NCI-H2171 (cell line): ENCODE measurements at places on chromosomes 1 and 21.

DNA sequence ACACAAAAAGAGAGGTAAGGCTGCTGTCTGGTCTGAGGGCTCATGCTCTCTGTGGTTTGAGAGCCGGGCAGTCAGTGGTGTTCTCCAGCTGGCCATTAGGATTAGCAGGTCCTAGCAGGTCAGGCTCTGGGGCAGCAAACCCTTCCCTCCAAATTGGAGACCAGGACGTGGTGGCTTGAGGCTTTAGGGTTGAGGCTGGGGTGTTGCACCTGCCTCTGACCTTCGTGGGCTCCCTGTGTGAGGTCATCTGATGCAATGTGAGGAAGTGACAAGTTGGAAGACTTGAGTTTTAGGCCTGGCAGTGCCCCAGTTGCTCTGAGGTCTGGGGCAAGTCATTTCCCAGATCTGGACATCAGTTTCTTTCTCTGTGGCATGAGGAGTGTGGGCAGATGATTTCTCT lies 24.4 kb downstream of the SZRD1 start:
- DNase-seq = no peak

GRCh38 chr1:159341736-159342135 lies 39.6 kb downstream of the FCER1A start:
- DNase-seq = no peak

GRCh38 chr21:34775793-34776192 lies 107.0 kb downstream of the CLIC6 start:
- no peak for DNase-seq

- DNase-seq = no peak
Observed at GRCh38 chr1:53636621-53637171, 102.3 kb downstream of the GLIS1 start.

- DNase-seq = no peak
Observed at GRCh38 chr1:207103892-207104373, at the start of gene C4BPA. Gene C4BPA (plus strand): TSS chr1:207104233. CDS start chr1:207113026, 8,793 bp downstream.

DNA sequence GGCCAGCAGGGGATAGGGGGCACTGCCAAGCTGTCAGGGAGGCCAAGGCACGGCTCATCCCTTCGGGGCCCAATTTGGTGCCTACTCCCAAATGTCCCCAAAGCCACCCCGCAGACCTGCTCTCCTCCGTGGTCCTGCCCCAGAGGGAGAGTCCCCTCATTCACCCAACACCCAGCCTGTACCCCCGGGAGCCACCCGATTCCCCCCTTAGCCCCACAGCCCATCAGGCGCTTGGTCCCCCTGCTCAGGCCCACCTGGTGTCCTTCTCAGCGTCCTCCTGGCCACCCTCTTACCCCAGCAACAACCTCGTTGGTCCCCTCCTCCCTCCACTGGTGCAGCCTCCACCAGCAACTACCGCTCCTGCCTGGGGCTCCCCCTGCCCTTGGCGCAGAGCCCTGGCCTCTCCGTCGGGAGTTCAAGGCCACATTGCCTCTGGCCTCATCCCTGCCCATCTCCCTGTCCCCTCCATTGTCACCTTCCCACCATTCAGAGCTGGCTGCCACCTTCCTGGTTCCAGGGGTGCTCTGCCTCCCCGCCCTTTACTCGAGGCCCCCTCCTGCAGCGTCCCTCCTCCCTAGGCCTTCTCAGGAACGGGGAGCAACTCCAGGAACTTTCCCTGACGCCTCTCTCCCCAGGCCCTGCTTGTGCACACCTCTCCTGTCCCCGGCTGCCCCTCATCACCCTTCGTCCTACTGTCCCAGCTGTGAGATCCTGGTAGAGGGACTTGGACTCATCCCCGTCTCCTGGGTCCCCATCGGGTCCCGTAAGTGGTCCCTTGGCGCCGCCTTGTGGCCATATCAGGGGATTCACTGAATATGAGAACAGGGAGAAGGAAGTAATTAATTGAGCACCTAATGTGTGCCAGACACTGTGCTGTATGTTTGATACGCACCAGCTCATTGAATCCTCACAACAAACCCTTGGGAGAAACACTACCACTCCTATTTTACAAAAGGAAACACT lies 73.9 kb downstream of the RAP1GAP start:
- peak; percentile 31 for DNase-seq

DNA sequence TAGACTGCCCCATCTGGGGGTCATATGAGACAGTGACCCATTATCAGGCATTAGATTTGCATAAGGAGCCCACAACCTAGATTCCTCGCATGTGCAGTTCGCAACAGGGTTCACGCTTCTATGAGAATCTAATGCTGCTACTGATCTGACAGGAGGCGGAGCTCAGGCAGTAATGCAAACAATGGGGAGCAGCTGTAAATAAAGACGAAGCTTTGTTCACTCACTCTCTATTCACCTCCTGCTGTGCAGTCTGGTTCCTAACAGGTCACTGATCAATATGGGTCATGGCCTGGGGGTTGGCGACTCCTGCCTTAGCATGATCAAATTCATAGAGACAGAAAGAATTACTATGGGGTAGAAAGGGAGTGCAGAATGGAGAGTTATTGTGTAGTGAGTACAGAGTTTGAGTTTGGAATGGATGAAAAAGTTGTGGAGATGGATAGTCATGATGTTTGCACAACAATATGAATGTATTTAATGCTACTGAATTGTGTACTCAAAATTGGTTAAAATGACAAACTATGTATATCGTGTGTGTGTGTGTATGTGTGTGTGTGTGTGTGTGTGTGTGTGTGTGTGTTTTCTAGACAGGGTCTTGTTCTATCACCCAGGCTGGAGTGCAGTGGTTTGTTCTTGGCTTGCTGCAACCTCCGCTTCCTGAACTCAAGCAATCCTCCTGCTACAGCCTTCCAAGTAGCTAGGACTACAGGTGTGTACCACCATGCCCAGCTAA lies 42.2 kb downstream of the BTF3L4 start:
- no peak for DNase-seq

- no peak for DNase-seq
Observed at GRCh38 chr1:211318576-211319280, 7.9 kb upstream of the TRAF5 start.

DNA sequence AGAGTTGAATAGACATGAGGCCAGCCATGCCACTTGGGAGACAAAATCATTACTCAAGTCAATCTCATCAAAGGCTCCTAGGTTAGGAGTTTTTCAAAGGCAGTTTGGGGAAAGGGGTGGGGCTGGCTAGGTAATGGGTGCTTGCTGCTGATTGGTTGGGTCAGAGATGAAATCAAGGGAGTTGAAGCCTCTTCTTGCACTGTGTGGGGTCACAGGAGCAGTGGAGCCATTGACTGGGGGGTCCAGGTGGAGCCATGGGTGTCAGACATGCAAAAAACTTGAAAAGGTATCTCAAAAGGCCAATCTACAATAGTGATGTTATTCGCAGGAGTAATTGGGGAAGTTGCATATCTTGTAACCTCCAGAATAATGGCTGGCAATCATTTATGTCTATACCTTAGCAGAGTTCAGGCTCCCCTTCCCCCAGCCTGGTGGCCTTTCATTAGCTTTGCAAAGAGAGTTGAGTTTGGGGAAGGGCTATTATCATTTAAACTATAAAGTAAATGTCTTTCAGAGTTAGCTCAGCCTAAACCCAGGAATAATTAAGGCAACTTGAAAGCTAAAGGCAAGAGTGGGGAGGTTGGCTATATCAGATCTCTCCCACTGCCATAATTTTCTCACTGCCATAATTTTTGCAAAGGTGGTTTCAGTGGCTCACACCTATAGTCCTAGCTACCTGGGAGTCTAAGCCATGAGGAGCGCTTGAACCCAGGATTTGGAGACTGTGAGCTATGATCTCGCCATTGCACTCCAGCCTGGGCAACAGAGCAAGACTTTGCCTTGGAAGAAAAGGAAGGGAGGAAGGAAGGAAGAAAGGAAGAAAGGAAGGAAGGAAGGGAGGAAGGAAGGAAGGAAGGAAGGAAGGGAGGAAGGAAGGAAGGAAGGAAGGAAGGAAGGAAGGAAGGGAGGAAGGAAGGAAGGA lies 7.8 kb upstream of the PINK1 start:
- DNase-seq = no peak

- DNase-seq = no peak
Observed at GRCh38 chr1:115338457-115338820, 390 bp upstream of the NGF start.

DNA sequence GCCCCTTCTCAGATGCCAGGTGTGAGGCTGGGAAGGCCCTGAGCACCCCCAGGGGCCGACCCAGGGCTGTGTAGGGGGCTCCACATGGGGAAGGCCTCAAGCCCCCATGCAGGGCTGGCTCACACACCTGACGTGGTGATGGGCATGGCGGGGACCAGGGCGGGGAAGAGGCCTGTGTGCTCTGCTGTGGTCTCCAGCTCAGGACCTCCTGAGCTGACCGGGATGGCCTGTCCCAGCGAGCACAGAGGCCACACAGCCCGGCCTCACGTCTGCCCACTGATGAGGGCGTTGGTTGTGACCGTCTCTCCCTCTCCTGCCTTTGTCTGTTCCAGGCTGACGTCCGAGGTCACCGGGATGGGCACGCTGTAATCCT lies 40.2 kb upstream of the COL6A1 start:
- no peak for DNase-seq

DNA sequence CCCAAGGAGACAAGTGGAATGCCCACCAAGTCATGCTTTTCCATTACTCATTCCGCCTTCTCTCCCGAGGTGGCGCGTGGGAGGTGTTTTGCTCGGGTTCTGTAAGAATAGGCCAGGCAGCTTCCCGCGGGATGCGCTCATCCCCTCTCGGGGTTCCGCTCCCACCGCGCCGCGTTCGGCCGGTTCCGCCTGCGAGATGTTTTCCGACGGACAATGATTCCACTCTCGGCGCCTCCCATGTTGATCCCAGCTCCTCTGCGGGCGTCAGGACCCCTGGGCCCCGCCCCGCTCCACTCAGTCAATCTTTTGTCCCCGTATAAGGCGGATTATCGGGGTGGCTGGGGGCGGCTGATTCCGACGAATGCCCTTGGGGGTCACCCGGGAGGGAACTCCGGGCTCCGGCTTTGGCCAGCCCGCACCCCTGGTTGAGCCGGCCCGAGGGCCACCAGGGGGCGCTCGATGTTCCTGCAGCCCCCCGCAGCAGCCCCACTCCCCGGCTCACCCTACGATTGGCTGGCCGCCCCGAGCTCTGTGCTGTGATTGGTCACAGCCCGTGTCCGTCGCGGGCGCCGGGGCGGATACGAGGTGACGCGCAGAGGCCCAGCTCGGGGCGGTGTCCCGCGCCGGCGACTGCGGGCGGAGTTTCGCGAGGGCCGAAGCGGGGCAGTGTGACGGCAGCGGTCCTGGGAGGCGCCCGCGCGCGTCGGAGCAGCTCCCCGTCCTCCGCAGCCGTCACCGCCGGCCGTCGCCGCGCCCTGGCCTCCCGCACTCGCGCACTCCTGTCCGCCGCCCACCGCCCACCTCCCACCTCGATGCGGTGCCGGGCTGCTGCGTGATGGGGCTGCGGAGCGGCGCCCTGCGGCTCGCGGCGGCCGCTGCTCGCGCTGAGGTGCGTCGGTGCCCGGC lies at the start of gene KIF1B:
Gene KIF1B (plus strand): TSS at position 666 of the 906 bp plus-strand sequence. CDS start 21,759 bp downstream, outside the sequence.
- peak; percentile 96 for DNase-seq

DNA sequence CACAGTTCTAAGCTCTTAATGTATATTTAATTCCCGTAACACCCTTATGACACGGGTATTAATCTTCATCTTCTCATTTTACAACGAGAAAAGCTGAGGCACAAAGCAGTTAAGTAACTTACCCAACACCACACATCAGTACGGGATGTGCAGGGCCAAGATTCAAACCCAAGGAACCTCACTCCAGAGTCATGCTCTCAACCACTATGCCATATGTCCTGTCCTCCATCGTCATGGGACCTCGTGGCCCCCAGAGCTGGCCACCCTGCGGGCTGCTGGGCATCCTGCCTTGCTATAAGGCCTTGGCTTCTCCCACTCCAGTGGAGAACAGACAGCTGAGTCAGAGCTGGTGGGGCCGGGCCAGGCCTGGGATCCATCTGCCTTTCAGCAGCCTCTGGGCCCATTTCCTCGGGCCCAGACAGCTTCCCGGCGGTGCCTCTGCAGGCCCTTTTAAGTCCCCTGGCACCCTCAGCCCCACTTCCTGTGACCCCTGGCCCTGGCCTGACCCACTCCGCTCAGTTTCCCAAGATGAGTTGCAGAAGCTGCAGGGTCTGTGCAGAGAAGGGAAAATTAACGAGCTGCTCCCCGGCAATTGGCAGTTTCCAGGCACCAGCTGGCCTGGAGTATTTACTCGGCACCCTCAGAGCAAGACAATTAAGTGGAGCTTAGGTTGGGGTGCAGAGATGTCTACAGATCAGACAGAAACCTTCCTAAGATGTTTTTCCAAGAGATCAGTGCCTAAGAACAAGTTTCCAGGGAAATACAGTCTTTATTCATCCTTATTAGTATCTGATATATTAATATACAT lies 98.2 kb downstream of the EPHB2 start:
- no peak for DNase-seq

DNA sequence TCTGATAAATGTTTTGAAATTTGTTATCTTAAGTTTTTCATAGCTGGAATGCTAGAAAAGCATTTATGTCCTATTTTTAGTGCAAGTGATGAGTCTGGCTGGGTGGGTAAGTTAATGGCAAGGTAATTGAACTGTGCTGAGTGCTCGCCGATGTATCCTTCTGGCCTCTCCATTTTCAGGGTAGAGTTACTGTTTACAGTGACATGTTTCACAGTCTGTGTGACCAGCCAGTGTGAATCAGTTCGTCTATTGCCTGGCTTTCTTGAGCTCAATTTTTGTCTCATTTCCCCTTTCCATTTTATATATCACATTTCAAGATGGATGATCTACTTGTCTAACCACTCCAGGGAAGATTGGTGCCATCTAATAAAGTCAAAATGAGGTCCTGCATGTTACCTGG lies 44.1 kb downstream of the ITSN1 start:
- peak; percentile 18 for DNase-seq

DNA sequence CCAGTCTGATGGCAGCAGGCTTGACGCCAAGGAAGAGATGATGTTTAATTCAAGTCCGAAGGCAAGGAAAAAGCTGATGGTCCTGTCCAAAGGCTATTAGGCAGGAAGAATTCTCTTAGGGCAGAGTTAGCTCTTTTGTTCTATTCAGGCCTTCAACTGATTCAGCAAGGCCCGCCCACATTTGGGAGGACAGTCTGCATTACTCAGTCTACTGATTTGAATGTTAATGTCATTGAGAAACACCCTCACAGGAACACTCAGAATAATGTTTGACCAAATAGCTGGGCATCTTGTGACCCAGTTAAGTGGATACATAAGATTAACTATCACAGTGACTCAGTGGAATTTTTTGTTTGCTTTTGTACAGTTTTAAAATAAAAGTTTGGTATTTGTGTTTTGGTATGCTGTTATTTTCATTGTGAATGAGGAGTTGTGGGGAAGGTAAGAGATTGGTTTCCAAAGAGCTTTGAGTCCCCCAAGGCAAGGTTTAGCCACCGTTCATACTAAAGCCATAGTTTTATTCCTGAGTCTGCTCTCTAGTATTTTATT lies 1.7 kb upstream of the ZNF691 start:
- no peak for DNase-seq

DNA sequence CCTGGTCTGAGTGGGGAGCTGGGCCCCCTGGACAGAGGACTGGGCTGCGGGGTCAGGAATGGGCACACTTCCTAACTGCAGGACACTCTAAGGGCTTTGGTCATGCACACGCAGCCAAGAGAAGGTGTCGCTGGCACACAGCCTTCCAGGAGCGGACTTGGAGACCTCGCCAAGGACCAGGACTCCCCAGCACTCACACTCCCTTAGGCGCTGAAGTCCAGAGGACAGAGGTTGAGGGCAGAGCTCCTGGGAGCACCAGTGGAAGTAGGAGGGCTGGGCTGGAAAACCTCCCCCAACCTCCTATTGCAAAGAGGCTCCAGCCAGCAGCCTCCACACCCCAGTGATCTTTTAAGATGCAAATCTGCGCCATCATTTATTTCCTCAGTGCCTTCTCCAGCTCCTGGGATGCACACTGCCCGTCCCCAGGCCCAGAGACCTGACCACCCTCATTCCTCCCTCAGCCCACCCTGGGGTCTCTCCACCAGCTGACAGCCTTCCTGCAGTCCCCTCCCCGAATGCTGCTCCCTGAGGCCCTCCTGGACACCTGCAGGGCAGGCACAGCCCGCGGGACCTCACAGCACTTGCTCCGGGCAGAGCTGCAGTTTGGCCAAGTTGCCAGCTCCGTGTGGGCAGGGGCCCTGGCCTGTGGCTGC lies 3.0 kb downstream of the TSPEAR start:
- no peak for DNase-seq
